ENCODE measurements at places on chromosomes 11 and 22. TPM values are rescaled to one million over a fixed set of nuclear protein-coding genes. Genes with fewer than 3 reads are reported as not detected.
A peak's percentile ranks its signal among the peaks of the same experiment; 100 is the strongest.

The ESAM gene
- 71.5 TPM for total RNA-seq

DNA sequence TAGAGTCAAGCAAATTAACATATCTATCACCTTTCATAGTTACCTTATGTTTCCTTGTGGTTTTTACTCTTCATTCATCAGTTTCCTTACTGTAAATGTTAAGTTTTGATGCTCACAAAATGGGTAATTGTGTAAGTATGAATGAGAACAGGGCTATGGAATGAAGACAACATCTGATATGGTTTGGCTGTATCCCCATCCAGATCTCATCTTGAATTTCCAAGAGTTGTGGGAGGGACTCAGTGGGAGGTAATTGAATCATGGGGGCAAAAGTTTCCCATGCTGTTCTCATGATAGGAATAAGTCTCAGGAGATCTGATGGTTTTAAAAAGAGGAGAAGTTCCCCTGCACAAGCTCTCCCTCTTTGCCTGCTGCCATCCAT, 107.6 kb downstream of the CCDC34 start:
- no peak for DNase-seq

GRCh38 chr11:29231991-29232390, 784.8 kb downstream of the KCNA4 start:
- DNase-seq: no peak

The CNGA4 gene
- total RNA-seq: not detected

GRCh38 chr11:120830085-120830620, 193.7 kb upstream of the TBCEL start:
- DNase-seq: no peak

The PRDM11 gene
- total RNA-seq: 24.5 TPM

GRCh38 chr11:80856066-80856465, 1415.2 kb upstream of the TENM4 start:
- no peak for DNase-seq

DNA sequence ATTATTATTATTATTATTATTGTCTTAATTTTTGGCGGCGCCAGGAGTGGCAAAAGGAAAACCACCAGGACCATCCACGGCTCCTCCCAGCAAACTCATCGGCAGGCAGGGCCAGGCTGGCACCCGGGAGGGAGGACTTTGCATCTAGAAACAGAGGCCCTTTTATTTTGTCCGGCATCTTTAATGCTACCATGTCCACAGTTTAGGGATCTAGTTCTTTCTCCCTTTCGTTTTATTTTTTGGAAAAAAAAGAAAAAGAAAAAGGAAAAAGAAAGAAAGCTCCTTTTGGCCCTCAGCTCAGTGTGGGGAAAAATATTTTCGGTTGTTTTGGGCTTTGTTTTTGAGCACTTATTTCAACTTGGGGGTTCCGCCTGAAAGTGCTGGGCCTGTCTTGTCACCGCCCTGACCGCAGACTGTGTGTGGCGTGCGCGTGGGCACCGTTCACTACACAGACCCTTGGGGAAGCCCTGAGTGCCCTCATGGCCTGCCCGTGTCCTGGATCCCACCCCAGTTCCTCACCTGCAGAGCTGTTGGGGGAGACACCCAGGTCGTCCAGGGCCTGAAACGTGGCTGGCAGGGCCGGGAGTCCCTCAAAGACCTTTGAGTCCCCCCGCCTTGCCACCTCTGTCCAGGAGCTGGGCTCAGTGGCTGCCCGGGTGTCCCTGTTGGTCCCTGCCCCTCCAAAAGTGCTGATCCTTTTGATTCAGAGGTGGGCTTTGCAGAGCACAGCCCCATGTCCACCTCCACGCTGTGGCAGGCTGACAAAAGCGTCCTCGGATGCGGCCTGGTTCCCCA, 69.1 kb upstream of the PPARA start:
- DNase-seq: peak; percentile 65

Data from posterior vena cava (tissue), 2 donors.